ENCODE measurements at places on chromosomes 3 and 15. TPM values are rescaled to one million over a fixed set of nuclear protein-coding genes. Genes with fewer than 3 reads are reported as not detected.

- DNase-seq = no peak
Measured at GRCh38 chr3:187064210-187065115, 74.8 kb downstream of the RPL39L start.

The PLSCR5 gene
- total RNA-seq = not detected

GRCh38 chr15:77838595-77838994 lies 205.9 kb upstream of the LINGO1 start:
- no peak for DNase-seq

The TIPIN gene
- 36.3 TPM for total RNA-seq

GRCh38 chr3:149003653-149004305 lies 12.4 kb downstream of the GYG1 start:
- DNase-seq = no peak

DNA sequence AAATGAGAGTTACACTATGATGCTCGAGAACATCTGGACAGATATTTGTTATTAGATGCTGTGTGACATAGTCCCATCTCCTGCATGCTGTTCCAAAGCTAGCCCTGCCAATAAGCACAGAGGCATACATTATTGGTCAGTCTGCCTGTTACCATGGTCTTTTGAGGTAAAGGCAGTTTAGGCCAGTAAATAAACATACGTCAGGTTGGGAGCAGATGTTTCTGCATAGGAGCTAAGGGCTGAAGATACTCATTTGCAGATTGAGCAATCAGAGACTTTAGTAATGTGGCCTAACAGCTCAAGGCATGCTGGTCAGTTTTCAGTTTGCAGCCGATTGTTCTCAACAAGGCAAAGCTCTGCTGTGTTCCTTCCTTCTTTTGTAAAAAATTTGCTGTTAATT lies 192.9 kb downstream of the ADAMTSL3 start:
- DNase-seq = no peak

DNA sequence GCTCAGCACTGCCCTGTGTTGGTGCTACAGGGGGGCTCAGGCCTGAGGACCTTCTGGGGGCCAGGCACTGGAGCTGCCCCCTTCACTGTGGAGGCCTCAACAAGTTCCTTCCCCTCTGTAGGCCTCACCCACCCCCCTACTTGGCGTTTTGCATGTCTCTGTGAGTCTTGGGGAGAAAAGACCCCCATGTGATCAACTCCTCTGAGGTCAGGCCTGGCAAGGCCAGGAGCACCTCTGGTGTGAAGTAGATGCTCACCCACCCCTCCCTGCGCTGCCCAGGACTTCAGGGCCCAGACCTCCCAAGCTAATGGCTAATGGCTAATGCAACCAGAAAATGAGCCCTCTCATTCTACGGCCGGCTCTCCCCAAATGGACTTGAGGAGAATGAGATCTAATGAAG lies 34.2 kb upstream of the CHRNB4 start:
- no peak for DNase-seq

The RAD51 gene
- 79.9 TPM for total RNA-seq

The SLC15A2 gene
- 5.0 TPM for total RNA-seq

GRCh38 chr3:65785065-65785645 lies 253.6 kb downstream of the MAGI1 start:
- DNase-seq = no peak

DNA sequence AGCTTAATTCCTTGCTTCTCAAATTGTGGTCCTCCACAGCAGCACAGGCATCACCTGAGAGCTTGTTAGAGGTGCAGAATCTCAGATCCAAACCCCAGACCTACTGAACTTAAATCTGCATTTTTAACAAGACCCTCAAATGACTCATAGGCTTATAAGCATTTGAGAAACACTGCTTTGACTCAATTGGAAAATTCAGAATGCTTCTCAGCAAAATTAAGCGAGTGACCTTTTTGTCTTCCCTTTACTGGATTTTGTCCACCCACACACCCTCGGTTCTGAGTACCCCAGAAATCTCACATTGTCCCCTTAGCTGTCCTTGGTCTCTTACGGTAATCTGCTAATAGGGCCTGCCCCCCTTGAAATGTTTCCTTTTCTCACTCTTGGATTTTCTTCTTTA lies 17.9 kb downstream of the CD80 start:
- DNase-seq = no peak

The IDH2 gene
- 242 TPM for total RNA-seq

DNA sequence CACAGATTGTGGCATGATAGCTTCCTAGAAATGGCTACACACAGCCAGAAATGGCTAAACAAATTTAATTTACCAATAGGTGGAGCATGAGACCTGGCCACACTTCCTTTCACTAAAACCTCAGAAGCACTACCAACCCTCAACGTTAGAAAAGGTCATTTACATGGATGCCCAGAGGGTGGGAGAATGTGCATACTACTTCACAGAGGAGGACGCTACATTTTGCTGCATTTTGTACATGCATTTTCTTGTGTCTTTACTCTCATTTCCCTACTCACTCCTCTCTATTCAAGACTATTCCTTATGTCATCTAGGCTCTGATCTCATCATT lies 40.1 kb downstream of the C2CD4B start:
- no peak for DNase-seq

GRCh38 chr15:40285554-40286011 lies 2.7 kb upstream of the ANKRD63 start:
- DNase-seq = no peak

The LRRN1 gene
- 0.16 TPM for total RNA-seq

- no peak for DNase-seq
Measured at GRCh38 chr3:8020047-8020841, 481.4 kb upstream of the LMCD1 start.

The EHHADH gene
- 2.3 TPM for total RNA-seq

- no peak for DNase-seq
Measured at GRCh38 chr3:139906418-139906817, 28.6 kb upstream of the CLSTN2 start.

- DNase-seq = no peak
Measured at GRCh38 chr3:151357463-151357850, 27.1 kb downstream of the P2RY12 start.

The TGM4 gene
- total RNA-seq = not detected

DNA sequence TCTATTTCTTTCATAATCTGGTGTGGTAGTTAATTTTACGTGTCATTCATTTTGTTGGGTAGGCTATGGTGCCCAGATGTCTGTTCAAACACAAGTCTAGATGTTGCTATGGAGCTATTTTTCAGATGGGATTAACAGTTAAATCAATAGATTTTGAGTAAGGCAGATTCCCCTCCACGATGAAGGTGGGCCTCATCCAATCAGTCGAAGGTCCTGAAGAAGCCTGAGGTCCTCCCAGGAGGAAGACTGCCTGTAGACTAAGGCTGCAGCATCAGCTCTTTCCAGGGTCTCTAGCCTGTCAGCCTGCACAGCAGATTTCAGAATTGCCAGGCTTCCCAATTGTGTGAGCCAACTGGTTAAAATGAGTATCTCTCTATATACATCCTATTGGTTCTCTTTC lies 92.9 kb downstream of the GABRB3 start:
- DNase-seq = no peak

- no peak for DNase-seq
Measured at GRCh38 chr3:62211675-62212429, 161.5 kb downstream of the FEZF2 start.

DNA sequence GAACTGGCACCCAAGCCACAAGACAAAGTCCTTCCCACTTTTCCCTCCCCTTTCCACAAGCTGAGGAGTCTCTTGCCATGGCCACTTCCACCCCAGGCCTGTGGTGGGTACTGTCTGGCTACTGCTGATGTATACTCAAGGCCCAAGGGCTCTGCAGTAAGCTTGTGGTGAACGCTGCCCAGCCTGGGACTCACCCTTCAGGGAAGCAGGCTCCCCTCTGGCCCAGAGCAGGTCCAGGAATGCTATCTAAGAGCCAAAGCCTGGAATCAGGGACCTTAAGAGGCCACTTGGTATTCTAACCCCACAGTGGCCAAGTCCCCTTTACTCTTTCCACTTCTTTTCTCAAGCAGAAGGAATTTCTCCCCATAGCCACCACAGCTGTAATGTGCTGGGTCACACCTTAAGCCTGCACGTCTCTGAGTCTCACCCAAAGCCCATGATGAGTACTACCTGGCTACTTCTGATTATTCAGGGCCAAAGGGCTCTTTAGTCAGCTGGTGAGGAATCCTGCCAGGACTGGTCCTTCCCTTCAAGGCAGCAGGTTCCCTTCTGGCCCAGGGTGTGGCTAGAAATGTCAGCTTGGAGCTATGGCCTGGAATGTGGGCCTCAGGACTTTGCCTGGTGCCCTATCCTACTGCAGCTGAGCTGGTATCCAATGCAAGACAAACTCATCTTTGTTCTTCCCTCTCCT lies 4.0 kb downstream of the PATL2 start:
- no peak for DNase-seq
